Vagina (tissue), 2 donors: ENCODE measurements at places on chromosomes 4 and X. TPM values are rescaled to one million over a fixed set of nuclear protein-coding genes. Genes with fewer than 3 reads are reported as not detected.

MAGEE2 gene
- not detected for total RNA-seq

XAGE2 gene
- total RNA-seq: not detected

DNA sequence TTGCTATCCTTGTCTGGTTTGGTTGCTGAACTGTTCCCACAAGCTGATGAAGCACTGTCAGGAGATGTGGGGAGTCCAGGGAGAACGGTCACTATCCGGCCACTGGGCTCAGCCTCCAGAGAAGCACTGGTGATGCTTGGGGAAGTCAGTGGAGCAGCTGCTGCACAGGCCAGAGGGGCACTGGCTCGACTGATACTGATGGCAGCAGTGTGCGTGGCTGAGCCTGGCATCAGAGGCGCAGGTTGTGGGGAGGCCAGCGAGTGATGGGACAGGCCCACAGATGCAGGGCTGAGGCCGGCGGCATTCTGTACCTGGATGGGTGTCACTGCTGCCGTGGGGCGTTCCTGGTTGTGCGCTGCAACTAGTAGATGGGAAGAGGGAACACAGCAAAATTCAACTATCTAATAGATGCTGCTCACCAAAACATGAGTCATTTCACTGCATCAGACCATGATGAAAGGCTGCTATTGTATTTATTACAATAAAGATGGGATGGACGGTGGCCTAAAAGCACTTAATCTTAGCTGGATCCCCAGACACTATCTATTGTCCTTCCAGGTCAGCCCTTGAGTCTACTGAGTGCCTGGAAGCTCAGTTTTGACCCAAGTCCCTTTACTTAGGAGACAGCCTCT is 106.3 kb upstream of the CBR4 start:
- no peak for DNase-seq

DNA sequence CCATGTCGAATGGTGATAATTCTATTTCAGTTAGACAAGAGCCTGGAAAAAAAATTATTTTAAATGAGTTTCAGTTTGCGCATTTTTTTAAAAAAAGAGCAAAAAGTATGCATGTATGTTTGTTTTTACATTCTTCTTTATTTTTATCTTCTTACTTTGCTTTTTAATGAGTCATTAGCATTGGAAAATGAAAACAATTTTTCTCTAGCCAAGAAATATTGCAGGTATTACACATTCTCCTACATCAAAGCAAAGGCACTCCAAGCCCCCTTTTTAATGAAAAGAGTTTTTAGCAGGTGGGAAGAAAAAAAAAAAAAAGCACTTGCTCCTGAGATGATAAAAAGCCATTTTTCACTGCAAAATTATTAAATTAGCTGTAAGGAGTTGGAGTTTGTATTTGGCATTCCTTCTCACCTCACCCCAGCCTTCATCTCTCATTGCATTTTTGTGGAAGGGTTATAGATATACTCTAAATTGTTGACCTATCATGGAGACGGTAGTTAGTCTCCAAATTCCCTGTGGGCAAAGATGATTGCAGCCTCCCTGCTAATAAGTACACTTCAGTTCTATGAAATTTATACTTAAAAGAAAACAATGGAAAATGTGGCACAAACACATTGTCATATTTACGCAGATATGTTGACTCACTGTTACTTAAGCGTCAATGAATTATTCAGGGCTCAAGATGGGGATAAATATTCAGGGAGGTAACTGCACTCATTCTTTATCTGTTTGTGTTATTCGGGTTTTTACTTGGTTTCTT is 43.8 kb downstream of the PALLD start:
- no peak for DNase-seq

GRCh38 chr4:183095199-183095512 is 3.9 kb upstream of the WWC2 start:
- no peak for DNase-seq

GRCh38 chr4:75742451-75742850 is 18.1 kb downstream of the USO1 start:
- no peak for DNase-seq

GRCh38 chr4:87051121-87051713 is 116.4 kb downstream of the AFF1 start:
- no peak for DNase-seq

DNA sequence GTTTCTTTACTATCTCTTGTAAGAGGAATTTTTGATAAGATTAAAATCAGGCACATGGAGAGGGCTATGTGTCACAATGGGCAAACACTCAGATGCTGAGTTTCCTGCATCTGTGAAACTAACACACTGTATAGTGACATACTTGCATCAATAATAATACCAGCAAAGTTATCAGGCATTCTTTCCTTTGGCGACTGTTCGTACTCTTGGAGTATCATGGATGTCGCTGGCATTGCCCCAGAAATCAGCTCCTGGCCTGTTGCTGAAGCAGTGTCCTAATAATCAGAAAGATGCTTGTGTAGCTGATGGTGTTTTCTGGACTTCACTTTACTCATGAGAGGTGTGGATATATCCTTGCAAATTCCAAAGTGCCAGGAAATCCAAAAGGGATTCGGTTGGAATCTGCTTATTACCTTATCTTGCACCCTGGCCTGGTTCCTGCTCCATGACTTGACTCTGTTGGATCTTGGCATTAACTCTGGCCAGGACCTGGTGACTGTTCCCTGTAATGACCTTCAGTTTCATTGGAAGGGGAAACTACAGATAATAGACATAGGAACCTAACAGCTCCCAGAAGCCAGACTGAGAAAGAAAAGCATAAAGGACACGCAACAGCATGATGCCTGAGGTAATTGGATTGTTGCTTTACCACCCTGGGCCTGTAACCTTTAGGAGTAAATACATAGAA is 762.5 kb upstream of the GRIA3 start:
- DNase-seq: no peak

GRCh38 chrX:31228415-31228832 is 156.6 kb upstream of the FTHL17 start:
- no peak for DNase-seq

GRCh38 chr4:26402458-26402857 is 81.6 kb downstream of the RBPJ start:
- no peak for DNase-seq

GRCh38 chr4:110865611-110866259 is 242.9 kb upstream of the PITX2 start:
- no peak for DNase-seq

DNA sequence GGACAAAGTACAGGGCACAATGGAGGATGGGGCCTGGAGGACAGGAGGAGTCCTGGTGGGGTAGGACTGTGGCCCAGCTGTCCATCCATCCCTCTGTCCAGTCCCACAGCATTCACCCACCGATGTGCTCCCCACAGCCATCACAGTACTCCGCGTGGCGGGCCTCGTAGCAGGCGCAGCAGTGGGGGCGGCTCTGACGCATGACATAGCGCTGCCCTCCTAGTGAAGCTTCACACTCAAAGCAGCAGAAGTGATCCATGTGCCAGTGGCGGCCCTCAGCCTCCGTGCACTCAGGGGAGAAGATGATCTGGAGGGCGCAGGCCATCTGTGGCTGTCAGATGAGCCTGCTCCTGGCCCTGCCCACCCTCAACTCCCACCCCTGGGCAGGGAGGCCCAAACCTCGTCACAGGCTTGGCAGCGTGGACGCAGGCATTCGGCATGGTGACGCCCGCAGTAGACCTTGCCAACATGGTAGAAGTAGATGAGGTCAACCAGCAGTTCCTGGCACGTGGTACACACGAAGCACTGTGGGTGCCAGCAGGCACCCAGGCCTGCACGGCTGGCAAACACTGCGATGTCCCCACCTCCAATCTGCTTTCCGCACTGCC is 6.3 kb downstream of the PLP2 start:
- DNase-seq: no peak

DNA sequence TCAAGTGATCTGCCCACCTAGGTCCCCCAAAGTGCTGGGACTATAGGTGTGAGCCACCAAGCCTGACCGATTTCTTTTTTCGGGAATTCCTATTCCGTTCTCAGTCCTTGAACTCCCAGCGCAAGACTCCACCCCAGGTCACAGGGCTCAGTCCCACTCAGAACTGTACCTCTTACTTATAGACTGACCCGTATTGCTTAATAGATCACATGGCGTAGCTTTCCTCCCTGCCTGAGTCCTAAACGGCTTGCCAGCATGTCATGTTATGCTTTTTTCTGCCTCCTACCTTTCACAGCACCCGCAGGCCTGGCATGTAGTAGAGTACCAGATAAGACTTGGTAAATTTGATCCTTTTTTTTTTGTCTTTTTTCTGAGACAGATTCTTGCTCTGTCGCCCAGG is 22.4 kb downstream of the SAT1 start:
- no peak for DNase-seq

DNA sequence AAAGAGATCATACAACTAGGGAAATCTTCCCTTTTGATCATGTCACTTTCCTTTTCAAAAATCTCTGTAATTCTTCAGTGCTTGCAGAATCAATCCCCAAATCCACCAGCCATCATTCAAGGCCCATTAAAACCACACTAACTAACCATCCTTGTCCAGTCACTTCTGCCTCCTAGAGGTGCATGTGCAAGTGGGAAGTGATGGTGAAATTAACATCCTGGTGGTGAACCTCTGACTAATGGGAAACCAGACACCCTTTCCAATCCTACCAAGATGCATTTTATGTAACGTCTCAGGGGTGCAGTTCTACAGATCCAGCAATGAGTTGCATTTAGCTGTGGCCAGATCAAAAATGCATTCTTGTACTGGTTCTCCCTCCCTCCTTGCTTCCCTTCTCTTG is 341.8 kb downstream of the RAPGEF2 start:
- no peak for DNase-seq

GRCh38 chrX:77446908-77447652 is at the start of gene FGF16:
Gene FGF16 (plus strand): TSS chrX:77447389. CDS start chrX:77447675, 286 bp downstream.
- DNase-seq: no peak

DNA sequence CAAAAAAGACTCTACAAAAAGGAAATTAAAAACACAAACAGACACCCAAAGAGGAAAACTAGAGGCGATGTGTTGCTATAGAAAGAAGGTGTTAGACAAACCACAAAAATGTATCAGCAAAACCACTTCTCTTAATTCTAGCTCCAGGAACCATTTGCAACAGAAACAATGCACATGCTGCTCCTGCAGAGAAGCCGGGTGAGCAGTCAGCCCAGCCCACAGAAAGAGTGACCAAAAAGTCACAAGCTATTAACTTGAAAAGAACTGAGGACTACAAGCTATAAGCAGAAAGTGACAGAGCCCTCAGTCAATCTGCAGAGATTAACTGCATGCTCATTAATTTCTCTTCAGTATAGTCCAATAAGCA is 96.2 kb upstream of the KLHL13 start:
- DNase-seq: no peak

DNA sequence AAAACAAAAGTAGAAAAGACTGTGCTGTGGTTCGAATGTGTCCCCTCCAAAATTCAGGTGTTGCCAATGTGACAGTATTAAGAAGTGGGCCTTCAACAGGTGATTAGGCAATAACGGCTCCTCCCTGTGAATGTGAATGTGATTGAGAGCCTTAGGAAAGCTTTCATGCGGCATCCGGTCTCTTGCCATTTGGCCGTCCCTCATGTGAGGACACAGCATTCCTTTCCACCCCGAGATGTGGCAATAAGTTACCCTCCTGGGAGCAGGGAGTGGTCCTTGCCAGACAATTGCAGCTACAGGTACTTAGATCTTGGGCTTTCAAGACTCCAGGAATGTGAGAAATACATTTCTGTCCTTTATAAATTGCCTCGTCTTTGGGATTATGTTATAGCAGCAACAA is 129.3 kb downstream of the CPEB2 start:
- no peak for DNase-seq
